ENCODE measurements at places on chromosomes 2 and 18. TPM values are rescaled to one million over a fixed set of nuclear protein-coding genes. Genes with fewer than 3 reads are reported as not detected.

APCDD1 gene
- 2.6 TPM for total RNA-seq

MYCN gene
- total RNA-seq: 7.3 TPM

SLC11A1 gene
- 1.0 TPM for total RNA-seq

VWA3B gene
- total RNA-seq: not detected

INHA gene
- total RNA-seq: not detected

ACADL gene
- 4.7 TPM for total RNA-seq

FBLN7 gene
- 9.9 TPM for total RNA-seq

PIK3C3 gene
- total RNA-seq: 50.1 TPM

ACP1 gene
- total RNA-seq: 77.8 TPM

KIAA2012 gene
- under 0.01 TPM for total RNA-seq

ESPNL gene
- total RNA-seq: 1.6 TPM

MOGAT1 gene
- not detected for total RNA-seq

PSD4 gene
- total RNA-seq: 1.6 TPM

AGXT gene
- total RNA-seq: not detected

STPG4 gene
- not detected for total RNA-seq

CD302 gene
- 9.9 TPM for total RNA-seq

CYRIA gene
- total RNA-seq: 4.7 TPM

GREB1 gene
- 6.8 TPM for total RNA-seq

SCN2A gene
- total RNA-seq: not detected

BOLL gene
- 2.6 TPM for total RNA-seq

CRACDL gene
- total RNA-seq: 0.52 TPM

EFHD1 gene
- total RNA-seq: 2.1 TPM

SGO2 gene
- 1.0 TPM for total RNA-seq

CTLA4 gene
- total RNA-seq: not detected

MC4R gene
- 0.52 TPM for total RNA-seq

CDCA7 gene
- 9.9 TPM for total RNA-seq

LIMS3 gene
- total RNA-seq: 1.6 TPM

MEIS1 gene
- total RNA-seq: 13.6 TPM

PSMA8 gene
- not detected for total RNA-seq

WDR75 gene
- 40.7 TPM for total RNA-seq

RAB31 gene
- total RNA-seq: 16.7 TPM

GULP1 gene
- total RNA-seq: 21.9 TPM

UGT1A8 gene
- total RNA-seq: not detected

ALPI gene
- total RNA-seq: not detected

CCDC74A gene
- 1.0 TPM for total RNA-seq

CCDC148 gene
- total RNA-seq: 0.52 TPM

SLC35F6 gene
- total RNA-seq: 7.8 TPM

IL36A gene
- total RNA-seq: not detected

BAZ2B gene
- 76.2 TPM for total RNA-seq

All from skeletal muscle tissue (tissue), 5 donors.